Stimulated activated CD4-positive, alpha-beta T cell treated with anti-CD3 and anti-CD28 coated beads, TNF-alpha, amount 100 ng/mL, for 24 hours (primary cell): ENCODE measurements at places on chromosomes 3 and 15.

DNA sequence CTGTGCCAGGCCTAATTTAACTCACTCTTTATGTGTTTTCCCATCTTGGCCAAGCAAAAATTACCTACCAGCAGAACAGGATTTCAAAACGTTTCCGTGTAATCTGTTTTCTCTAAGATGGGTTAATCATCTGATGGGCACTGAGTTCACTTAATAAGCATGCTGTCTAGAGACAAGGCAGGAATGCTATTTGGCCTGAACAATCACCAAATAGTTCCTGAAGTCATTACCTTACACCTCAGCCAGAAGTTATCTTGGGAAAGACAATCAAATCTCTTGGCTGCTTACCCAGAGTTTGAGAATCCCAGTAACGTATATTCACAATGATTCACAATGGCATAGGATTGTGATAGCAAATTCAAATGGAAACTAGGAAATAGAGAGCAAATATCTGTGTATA is 779.1 kb downstream of the CADM2 start:
- DNase-seq: no peak

GRCh38 chr3:17044855-17045254 is 160.1 kb downstream of the PLCL2 start:
- DNase-seq: no peak

- DNase-seq: no peak
Observed at GRCh38 chr3:138942861-138943623, 3.9 kb downstream of the FOXL2 start.

DNA sequence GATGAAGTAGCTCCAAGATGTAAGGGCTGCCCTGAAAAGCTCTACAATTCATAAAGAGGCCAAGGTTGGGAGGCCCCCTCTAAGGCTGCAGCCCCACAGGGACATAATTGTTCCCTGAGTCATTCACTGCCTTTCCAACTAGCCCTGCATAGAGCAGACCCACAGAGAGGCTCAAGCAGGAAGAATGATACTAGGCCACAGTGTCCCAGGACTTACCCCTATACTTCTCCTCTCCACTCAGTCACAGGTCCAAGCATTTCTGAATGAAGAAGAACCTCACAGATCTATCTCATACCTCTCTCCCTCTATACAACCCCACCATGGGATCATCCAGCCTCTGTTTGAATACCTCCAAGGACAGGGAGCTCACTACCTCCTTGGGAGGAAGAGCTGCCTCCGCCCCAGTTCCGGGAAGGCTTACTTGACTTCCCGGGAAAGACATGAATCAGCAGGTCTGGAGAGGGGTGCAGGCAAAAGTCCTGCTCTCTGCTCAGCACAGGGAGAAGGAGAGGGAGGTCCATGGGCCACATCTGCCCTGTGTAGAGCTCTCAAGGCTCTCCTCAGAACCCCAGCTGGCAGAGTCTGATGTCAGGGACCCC is 6.9 kb upstream of the SKIC8 start:
- DNase-seq: no peak
